Stimulated activated CD4-positive, alpha-beta T cell treated with anti-CD3 and anti-CD28 coated beads, TNF-alpha, amount 100 ng/mL, for 48 hours (primary cell): ENCODE measurements at places on chromosomes 5 and 9.

- DNase-seq: no peak
These were observed 65.1 kb downstream of the DAP start for GRCh38 chr5:10695759-10696543.

GRCh38 chr5:165673499-165673898 lies 2168.1 kb downstream of the MAT2B start:
- no peak for DNase-seq

DNA sequence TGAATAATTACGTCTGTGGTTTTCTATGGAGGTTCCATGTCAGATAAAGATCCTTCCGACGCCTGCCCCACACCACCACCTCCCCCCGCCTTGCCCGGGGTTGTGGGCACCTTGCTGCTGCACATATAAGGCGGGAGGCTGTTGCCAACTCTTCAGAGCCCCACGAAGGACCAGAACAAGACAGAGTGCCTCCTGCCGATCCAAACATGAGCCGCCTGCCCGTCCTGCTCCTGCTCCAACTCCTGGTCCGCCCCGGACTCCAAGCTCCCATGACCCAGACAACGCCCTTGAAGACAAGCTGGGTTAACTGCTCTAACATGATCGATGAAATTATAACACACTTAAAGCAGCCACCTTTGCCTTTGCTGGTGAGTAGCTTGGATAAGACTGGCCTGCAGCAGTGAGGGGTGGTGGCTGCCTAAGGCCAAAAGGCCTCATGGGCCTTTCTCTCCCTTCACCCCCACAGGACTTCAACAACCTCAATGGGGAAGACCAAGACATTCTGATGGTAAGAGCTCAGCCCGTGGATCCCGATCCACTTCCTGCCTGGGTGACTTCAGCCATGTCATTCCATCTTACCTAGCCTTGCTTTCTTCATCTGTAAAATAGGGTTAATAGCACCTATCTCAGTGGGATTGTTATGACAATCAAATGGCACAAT lies at the start of gene IL3:
IL3 (plus strand) TSS at position 155 of the 661 bp plus-strand sequence; CDS start at position 207, 52 bp downstream.
- DNase-seq: no peak

- DNase-seq: no peak
These were observed 80.3 kb downstream of the MAP1B start for GRCh38 chr5:72187388-72188075.

GRCh38 chr5:172644266-172644665 lies 3.2 kb downstream of the NEURL1B start:
- DNase-seq: no peak

GRCh38 chr9:84146893-84147710 lies 166.5 kb downstream of the RMI1 start:
- DNase-seq: no peak

DNA sequence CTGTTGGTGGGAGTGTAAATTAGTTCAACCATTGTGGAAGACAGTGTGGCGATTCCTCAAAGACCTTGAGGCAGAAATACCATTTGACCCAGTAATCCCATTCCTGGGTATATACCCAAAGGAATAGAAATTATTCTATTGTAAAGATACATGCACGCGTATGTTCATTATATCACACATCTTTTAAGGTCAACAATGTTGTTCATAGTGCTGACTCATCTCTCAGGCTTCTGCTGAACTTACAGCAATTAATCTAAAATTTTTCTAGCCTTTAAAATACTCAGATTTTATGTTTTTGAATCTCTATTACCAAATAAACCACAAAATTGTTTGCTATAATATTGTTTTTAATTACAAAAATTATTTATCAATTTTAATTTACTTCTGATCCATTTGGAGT lies 38.8 kb upstream of the ZNF618 start:
- DNase-seq: no peak

GRCh38 chr5:37568893-37569292 lies 189.8 kb downstream of the WDR70 start:
- DNase-seq: no peak

DNA sequence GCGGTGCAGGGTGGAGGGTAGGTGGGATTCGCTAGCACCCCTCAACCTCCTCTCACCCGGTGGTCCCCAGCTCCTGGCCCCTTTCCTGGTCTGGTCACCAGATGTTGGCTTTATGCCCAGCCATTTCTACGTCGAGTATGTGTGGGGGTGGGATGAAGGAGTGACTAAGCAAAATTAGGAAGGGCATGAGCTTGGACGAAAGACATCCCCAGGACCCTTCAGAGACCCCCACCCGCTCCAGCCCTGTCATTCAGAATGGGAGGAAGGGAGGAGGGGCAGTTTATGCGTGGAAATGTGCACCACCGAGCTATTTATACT lies 742 bp downstream of the BHMT2 start:
- no peak for DNase-seq

GRCh38 chr5:31186672-31187267 lies 6.7 kb upstream of the CDH6 start:
- DNase-seq: no peak

DNA sequence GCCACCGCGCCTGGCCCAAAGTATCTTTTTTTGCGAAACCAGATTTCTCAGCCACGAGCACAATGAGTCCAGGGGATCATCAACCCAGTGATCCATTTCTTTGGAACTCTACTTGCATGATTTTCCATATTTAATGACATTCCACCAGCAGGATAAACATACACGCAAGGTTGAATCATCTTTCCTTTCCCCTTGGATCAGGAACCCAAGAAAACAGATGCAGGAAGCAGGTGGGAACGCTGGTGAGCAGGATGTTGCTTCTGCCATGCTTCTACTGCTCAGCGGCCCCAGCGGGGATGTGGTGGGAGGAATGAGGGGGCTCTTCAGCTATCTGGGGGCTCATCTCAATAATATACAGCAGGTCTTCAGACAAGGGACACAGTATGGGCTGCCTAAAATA lies 118.2 kb downstream of the SEC61B start:
- no peak for DNase-seq

DNA sequence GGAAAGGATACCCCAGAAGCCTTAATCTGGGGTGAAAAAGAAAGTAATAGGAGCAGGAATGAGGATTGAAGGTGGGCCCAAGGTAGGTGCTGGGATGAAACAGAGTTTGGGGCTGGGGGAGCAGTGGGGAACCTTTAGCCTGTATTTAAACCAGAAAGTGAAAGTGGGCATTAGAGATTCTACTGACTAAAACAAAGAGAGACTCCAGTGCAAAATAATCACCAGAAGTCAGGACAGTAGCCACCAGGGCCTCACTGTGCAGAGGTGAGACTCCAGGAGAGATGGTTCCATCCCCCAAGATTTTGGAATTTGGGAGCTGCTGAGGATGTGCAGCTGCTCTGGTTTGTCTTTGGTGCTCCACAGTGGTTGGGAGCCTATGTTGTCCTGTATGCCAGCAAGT lies 13.1 kb downstream of the DNAJB5 start:
- DNase-seq: no peak
